ENCODE measurements at places on chromosomes 11 and 22.

DNA sequence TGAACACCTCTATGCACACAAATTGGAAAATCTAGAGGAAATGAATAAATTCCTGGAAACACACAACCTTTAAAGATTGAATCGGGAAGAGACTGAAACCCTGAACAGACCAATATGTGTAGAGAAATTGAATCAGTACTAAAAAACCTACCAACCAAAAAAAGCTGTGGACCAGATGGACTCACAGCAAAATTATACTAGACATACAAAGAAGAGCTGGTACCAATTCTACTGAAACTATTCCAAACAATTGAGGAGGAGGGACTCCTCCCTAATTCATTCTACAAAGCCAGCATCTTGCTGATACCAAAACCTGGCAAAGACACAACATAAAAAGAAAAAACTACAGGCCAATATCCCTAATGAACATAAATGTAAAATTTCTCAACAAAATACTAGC lies 54.4 kb upstream of the SEZ6L start:
- DNase-seq: no peak

GRCh38 chr11:108872781-108873291 lies 208.0 kb downstream of the DDX10 start:
- no peak for DNase-seq

- DNase-seq: no peak
Measured at GRCh38 chr22:17411213-17411612, 42.0 kb downstream of the CECR2 start.

- DNase-seq: no peak
Measured at GRCh38 chr22:40463683-40464082, 93.3 kb downstream of the SGSM3 start.

DNA sequence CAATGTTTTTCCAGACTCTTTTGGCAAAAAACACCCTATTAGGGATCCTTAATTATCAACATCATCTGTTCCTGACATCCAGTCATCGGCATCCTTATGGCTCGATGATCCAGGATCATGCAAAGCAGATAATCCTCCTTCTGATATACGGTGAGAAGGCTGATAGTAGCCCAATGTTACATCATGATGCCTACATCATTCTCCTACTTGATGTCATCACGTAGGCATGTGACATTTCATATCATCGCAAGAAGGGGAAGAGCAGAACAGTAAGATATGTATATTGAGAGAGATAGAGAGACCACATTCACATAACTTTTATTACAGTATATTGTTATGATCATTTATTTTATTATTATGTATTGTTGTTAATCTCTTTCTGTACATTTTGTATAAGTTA lies 168.6 kb downstream of the ADAMTS15 start:
- DNase-seq: no peak

DNA sequence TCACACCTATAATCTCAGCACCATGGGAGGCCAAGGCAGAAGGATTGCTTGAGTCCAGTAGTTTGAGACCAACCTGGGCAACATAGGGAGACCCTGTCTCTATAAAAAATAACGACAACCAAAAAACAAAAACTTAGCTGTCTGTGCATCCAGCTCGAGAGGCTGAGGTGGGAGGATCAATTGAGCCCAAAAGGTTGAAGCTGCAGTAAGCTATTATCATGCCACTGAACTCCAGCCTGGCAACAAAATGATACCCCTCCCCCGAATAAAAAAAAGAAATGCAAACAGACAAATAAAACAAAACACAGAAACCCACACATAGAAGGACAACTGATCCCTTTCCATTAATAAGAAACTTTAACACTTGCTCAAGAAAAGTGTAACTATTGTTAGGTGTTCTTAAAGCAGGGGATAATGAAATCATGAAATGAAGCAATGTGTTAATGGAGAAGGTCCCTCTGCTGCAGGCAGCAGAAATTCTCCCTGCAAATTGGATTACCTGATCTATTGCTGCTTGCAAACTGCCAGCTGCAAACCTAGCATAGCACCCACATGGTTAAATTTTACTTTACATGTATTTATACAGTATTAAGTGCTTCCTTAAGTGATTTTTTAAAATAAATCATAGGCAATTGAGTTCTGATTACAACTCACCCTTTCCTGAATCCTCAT lies 226.3 kb downstream of the SBF2 start:
- no peak for DNase-seq

GRCh38 chr11:129442171-129442570 lies 66.5 kb downstream of the BARX2 start:
- DNase-seq: no peak

- DNase-seq: no peak
Measured at GRCh38 chr11:116586392-116586791, 186.4 kb downstream of the BUD13 start.

DNA sequence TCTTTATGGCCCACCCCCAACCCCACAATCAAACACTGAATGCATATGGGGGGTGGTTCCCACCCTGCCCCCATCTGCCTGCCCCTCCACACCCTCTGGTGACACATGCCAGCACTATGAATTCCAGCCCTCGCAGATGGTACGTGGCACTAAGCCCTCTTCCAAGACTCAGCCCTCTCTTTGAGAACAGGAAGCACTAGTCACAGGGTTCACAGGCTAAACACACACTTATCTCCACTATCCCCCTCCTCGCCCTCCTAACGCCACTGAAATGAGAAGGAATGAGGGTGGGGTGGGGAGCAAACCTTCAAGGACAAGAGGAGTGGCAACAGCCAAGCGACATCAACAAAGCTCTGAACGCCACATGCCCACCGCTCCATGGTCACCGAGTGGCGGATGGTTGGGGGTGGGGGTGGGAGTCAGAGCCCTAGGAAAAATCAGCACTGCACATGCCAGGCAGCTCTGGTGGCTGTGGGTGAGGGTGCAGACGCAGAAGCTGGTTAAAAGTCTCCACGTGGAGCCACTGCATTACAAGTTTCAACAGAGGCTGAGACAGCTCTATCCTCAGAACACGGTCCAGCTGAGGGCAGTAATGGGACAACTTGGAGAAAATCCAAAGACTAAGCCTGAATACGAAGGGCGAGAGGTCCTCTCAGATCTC lies 33.6 kb downstream of the TMEM184B start:
- DNase-seq: no peak

- no peak for DNase-seq
Measured at GRCh38 chr22:22955276-22955798, 67.7 kb downstream of the IGLL5 start.

DNA sequence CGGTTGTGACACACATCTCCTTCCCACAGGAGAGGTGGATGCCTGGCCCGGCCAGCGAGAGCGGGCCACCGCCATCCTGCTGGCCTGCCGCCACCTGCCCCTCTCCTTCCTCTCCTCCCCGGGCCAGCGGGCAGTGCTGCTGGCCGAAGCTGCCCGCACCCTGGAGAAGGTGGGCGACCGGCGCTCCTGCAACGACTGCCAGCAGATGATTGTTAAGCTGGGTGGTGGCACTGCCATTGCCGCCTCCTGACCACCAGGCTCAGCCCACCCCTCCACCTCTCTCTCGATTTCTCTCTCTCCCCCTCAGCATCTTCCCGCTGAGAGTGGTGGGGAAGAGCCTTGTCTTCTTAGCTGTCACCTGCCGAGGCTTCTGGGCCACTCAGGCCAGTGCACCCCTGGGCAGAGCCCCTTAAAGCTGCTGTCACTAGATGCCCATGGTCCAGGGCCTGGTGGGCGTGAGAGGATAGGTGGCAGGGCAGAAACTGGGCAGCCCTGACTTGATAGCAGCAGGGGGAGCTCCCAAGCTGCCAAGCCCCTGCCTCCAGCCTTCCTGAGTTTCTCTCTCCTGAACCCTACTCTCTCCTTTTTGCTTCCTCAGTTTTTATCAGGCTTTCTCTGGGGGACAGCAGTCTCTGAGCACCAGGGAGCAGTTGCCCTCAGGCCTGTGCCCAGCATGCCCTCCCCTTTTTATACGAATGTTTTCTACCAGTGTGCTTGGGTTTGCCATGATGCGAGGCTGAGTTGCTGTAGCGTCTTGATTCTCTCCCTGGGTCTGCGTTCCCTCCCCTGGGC lies 9.3 kb downstream of the SHISA8 start:
- DNase-seq: no peak

GRCh38 chr11:20247591-20248007 lies 87.3 kb upstream of the DBX1 start:
- no peak for DNase-seq

GRCh38 chr22:46959369-46959768 lies 196.9 kb downstream of the TBC1D22A start:
- DNase-seq: no peak

GRCh38 chr11:123145661-123146060 lies 49.4 kb downstream of the CLMP start:
- DNase-seq: no peak

Data from stimulated activated CD4-positive, alpha-beta T cell treated with anti-CD3 and anti-CD28 coated beads, Interleukin-1b, Interleukin-23, amount 100 ng/mL, for 1 hour (primary cell).